ENCODE measurements at places on chromosomes 2 and 18.

- no peak for DNase-seq
Observed at GRCh38 chr2:104766683-104767082, 87.2 kb upstream of the POU3F3 start.

GRCh38 chr18:49055754-49056172 lies 105.0 kb upstream of the SMAD7 start:
- peak; percentile 23 for DNase-seq

GRCh38 chr2:188028739-188029138 lies 262.9 kb upstream of the GULP1 start:
- no peak for DNase-seq

- no peak for DNase-seq
Observed at GRCh38 chr18:80193701-80194100, 53.6 kb downstream of the PARD6G start.

DNA sequence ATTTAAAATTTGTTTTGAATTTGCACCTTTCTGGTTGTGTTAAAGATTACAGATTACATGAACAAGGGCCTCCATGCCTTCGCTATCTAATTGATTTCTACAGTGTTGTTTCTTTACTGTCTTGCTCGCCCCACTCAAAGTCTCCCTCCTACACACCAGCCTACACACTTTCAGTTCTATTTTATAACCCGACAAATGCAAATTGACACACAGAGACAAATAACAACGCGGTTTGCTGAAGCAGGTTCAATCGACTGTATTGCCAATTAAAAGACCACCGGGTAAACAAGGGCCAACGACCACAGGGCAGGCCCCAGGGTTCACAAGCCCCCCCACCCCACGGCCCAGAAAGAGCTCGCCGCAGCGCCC lies 869 bp downstream of the STARD7 start:
- DNase-seq: no peak

- DNase-seq: no peak
Observed at GRCh38 chr2:157989227-157989626, 112.4 kb upstream of the UPP2 start.

GRCh38 chr2:88451811-88452564 lies 505 bp downstream of the FOXI3 start:
- DNase-seq: no peak

DNA sequence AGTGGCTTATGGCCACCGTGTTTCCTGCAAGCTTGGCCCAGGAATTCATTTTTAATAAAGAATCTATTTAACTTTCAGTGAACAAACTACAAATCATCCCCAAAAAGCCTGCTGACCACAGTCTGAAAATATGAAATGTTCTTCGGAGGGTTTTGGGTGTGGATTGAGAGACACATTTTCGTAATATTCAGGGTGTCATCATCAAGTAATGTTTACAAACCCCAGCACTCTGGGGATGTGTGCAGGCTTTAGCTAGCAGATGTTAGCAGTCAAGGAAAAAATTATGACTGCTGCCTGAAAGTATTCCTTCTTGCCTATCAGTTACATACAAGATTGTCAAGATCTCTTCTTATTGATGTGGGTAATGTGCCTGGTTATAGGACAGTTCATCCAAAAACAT lies 143.9 kb upstream of the FN1 start:
- no peak for DNase-seq

GRCh38 chr2:145750612-145751011 lies 1230.7 kb upstream of the ZEB2 start:
- DNase-seq: no peak

- no peak for DNase-seq
Observed at GRCh38 chr18:57698571-57699276, 77.1 kb upstream of the NARS1 start.

DNA sequence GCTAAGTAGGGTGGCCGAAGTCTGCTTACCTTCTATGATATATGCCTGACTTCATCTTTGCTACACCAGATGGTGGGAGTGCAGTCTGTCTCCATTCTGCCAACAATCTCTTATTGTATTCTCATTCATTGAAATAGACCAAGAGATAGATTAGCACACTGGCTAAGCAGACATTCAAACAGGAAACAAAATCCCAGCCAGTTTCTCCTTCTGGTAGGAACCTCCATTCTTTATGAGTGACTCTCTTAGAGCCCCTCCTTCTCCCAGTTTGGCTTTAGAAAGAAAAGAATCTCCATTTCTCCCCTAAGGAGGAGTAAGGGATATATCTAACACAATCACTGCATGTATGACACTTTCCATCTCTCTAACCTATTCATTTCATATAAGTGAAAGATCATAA lies 118.9 kb upstream of the COL5A2 start:
- DNase-seq: no peak

DNA sequence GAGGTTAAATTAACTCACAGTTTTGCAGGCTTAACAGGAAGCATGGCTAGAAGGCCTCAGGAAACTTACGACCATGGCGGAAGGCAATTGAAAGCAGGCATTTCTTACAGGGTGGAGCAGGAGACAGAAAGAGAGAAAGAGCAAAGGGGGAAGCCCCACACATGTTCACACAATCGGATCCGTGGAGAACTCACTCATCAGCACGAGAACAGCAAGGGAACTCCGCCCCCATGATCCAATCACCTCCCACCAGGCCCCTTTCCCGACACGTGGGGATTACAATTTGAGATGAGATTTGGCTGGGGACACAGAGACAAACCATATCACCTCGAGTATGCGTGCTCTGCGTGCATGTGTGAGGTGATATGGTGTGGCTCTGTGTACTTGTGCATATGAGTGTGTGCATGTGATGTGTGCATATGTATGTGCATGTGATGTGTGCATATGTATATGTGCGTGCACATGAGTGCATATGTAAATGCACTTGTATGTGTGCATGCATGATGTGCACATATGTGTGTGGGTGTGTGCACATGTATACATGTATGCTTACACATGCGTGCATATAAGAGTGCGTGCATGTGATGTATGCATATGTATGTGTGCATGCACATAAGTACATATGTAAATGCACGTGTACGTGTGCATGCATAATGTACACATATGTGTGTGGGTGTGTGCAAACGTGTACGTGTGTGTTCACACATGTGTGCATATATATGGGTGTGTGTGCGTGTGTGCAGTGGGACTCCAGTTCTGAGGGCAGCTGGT lies 108.7 kb upstream of the HDAC4 start:
- no peak for DNase-seq

- DNase-seq: no peak
Observed at GRCh38 chr2:239944694-239945551, 80.2 kb downstream of the NDUFA10 start.

DNA sequence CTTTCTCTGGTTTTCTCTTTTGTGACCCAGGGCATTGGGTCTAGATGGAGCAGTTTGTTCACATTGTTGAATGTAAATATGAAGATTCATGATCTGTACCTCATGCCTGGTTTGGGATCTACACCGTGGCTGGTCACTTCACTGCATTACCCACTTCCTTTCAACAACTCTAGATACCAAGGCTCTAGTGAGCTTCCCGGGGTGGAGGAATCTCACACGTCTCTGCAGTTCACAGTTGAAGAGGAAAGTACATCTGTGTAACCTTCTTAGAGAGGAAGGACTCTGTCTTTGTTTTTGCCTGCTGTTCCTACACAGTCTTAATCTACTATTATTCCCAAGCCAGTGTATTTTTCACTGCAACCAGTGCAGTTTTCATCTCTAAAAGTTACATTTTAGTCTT lies 574.8 kb downstream of the MBD2 start:
- DNase-seq: no peak

DNA sequence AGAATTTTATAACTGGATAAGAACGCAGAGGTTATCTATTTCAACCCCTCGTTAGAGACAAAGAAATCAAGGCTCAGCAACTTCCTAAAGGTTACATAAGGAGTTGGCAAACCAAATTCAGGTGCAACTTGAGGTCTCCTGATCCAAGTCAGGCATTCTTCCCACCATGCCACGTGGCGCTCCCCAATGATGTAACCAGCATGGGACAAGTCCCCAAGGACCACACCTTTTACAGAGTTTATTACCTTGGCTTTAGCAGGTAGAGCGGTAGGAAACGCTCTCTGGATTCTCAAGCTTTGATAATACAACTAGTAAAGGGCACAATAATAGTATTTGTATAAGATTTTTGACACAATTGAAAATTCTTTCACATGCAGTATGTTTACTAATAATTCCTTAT lies 26.7 kb upstream of the MBOAT2 start:
- no peak for DNase-seq
